ENCODE measurements at places on chromosomes 7 and 10. TPM values are rescaled to one million over a fixed set of nuclear protein-coding genes. Genes with fewer than 3 reads are reported as not detected.

CLCN1 gene
- total RNA-seq = 0.55 TPM

GRCh38 chr10:24213881-24214280 is 4.9 kb downstream of the KIAA1217 start:
- peaks cover 7% of the 10 kb centered on the region for H3K4me1 ChIP-seq
- H3K27me3 ChIP-seq = no peaks in the 10 kb centered on the region
- no peak overlapping the region for H3K27ac ChIP-seq
- H3K36me3 ChIP-seq = no peaks in the 10 kb centered on the region
- DNase-seq = no peak

TUBB8 gene
- total RNA-seq = not detected

- no peak for DNase-seq
- H3K4me3 ChIP-seq = no peak overlapping the region
- no peaks in the 10 kb centered on the region for H3K36me3 ChIP-seq
Observed at GRCh38 chr7:114988026-114988425, 66.1 kb downstream of the MDFIC start.

DNA sequence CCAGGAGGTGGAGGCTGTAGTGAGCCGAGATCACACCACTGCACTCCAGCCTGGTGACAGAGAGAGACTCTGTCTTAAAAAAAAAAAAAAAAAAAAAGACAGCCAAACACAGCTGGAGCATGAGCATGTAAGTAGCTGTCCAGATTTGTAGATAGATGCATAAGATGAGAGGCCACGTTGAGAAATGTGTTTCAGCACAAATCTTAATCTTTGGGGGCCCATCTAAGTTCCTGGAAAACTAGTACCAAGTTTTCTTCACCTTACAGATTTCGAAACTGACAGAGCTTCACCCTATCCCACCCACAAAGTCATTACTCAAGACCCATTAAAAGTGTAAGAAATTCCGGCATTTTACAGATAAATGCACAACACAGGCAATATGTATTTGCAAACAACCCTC is 208.2 kb downstream of the PARD3 start:
- no peak overlapping the region for H3K4me3 ChIP-seq
- peaks cover 8% of the 10 kb centered on the region for H3K4me1 ChIP-seq
- H3K27me3 ChIP-seq = no peaks in the 10 kb centered on the region
- H3K36me3 ChIP-seq = no peaks in the 10 kb centered on the region

DEPP1 gene
- total RNA-seq = 8.0 TPM

SPDYE5 gene
- not detected for total RNA-seq

DNA sequence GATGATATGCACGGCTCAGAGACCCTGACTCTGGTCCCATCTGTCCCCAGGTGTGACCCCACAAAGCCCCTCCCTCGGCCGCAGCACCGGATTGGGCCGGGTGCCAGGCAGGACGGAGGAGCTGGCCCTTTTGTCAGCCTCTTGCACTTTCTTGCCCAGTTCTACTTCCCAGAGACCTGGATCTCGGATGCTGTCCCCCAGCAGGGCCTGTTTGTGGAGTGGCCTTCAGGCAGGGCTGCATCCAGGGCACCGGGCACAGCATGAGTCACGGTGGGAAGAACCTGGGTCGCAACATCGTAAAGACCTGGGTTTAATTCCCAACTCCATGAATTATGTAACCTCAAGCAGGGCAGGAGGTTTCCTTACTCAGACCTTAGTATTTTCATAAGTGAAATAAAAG is 158.4 kb upstream of the SH2B2 start:
- no peaks in the 10 kb centered on the region for H3K36me3 ChIP-seq
- no peak for DNase-seq
- H3K27me3 ChIP-seq = no peaks in the 10 kb centered on the region
- H3K4me3 ChIP-seq = no peak overlapping the region
- peaks cover 15% of the 10 kb centered on the region for H3K4me1 ChIP-seq
- no peak overlapping the region for H3K27ac ChIP-seq

DNA sequence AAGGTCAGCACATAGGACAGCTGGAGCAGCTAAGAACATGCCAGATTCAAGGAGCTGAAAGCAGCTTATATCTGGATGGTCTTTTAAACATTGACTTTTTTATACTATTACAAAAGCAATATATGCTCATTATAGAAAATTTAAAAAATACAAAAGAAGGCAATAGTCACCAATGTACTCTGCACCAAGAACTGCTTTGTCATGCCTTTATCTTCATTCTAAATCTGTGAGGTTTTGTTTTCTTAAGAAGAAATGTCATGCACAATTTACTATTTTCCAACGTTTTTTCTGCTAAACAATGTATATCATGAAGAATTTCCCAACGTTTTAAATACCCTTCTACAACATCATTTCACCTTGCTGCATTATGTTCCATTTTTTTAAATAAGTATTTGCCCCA is 2.8 kb downstream of the LIPM start:
- peaks cover 10% of the 10 kb centered on the region for H3K4me1 ChIP-seq
- no peaks in the 10 kb centered on the region for H3K36me3 ChIP-seq
- DNase-seq = no peak
- H3K27ac ChIP-seq = no peak overlapping the region

SHTN1 gene
- total RNA-seq = 9.0 TPM

GRCh38 chr7:99371376-99371920 is 3.1 kb upstream of the ARPC1B start:
- no peak overlapping the region for H3K27ac ChIP-seq
- peaks cover 8% of the 10 kb centered on the region for H3K36me3 ChIP-seq
- H3K4me1 ChIP-seq = no peaks in the 10 kb centered on the region
- H3K27me3 ChIP-seq = no peaks in the 10 kb centered on the region
- no peak for DNase-seq
- no peak overlapping the region for H3K4me3 ChIP-seq

DNA sequence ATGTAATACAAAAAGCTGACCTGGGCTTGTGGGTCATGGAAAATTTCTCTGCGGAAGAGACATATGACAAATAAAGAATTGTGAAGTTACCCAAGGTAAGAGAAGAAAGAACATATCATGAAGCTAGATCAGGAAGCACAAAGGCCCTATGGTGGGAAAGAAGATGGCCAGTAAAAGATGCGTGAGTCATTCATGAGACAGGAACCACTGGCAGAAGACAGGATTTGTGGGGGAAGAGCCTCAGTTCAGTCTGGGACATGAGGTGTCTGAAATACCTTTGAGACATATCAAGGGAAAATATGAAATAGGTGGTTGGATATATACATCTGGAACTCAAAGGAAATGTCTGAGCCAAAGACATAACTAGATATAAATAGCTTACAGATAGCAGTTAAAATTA is 27.7 kb upstream of the AMPH start:
- no peak overlapping the region for H3K27ac ChIP-seq
- H3K4me1 ChIP-seq = no peaks in the 10 kb centered on the region
- H3K36me3 ChIP-seq = no peaks in the 10 kb centered on the region
- H3K27me3 ChIP-seq = peaks cover 31% of the 10 kb centered on the region
- DNase-seq = peak; percentile 7
- no peak overlapping the region for H3K4me3 ChIP-seq

SMURF1 gene
- 32.3 TPM for total RNA-seq

Data from PC-3 (cell line).